ENCODE measurements at places on chromosomes 7 and 10. TPM values are rescaled to one million over a fixed set of nuclear protein-coding genes. Genes with fewer than 3 reads are reported as not detected.

- DNase-seq = no peak
These were observed 436.3 kb upstream of the NPVF start for GRCh38 chr7:25664593-25664992.

GRCh38 chr10:25068152-25069058 is 52.0 kb downstream of the THNSL1 start:
- DNase-seq = no peak

HMX2 gene
- not detected for total RNA-seq

DNA sequence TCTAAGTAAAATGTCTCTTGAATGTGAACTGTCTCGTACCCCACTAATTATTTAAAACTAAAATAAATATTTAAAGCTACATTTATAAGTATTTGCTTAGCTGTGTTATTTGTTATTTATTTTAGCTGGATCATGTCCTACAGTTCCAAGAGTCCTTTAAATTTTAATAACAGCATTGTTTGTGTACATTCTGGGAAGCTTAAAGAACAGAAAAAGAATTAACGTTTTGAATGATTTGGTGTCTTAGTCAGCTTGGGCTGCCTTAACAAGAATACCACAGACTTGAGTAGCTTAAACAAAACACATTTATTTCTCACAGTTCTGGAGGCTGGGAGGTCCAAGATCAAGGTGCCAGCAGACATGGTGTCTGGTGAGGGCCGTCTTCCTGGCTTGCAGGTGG is 107.4 kb downstream of the ITIH5 start:
- DNase-seq = no peak

PAX4 gene
- not detected for total RNA-seq

Data from omental fat pad (tissue), 4 donors.